Colonic mucosa (tissue), 4 donors: ENCODE measurements at places on chromosomes 11 and 22. TPM values are rescaled to one million over a fixed set of nuclear protein-coding genes. Genes with fewer than 3 reads are reported as not detected.

HTR3B gene
- total RNA-seq, result not detected

GPHA2 gene
- not detected for total RNA-seq

ARVCF gene
- 11.7 TPM for total RNA-seq

ARL2 gene
- total RNA-seq, result 81.9 TPM

PAX6 gene
- 1.6 TPM for total RNA-seq

MPZL2 gene
- 58.8 TPM for total RNA-seq

SGSM1 gene
- 3.9 TPM for total RNA-seq

CHST1 gene
- total RNA-seq, result 0.58 TPM

GGTLC3 gene
- total RNA-seq, result not detected

TTC28 gene
- 6.6 TPM for total RNA-seq

DNA sequence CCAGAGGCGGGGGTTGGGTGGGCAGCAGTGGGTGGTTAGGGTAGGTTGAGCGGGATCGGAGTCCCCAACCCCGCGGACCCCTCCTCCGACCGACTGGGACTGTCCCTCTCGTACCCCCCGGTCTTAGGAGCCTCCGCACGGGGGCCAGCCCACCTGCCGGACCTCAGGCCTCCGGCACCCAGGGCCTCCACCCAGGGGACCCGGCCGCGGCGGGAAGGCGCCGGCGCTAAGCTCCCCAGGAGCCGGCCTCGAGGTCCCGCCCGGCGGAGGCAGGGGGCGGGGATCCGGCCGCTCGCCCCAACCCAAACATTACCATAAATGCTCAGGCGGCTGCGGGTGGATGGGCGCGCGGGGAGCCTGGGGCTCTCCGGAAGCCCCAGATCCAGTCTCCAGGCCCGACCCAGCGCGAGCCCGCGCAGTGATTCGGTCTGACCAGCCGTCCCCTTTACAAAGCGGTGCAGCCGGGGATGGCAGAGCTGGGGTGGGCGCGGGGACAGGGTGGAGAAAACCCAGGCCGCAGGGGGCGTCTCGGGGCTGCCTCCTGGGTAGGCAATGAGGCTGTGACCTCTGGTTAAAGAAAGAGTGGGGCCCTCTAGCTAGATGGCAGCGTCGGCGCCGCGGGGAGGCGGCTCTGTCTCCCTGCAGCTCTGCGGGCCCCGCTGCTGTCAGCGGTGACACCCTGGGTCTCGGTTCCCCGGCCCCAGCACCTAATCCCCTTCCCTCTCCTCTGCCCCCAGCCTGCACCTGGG, 4.0 kb upstream of the MCAM start:
- H3K27me3 ChIP-seq, result peaks cover 15% of the 10 kb centered on the region
- peak overlapping the region; percentile 62 for H3K27ac ChIP-seq
- peaks cover 8% of the 10 kb centered on the region for H3K4me1 ChIP-seq
- H3K36me3 ChIP-seq, result no peaks in the 10 kb centered on the region
- H3K4me3 ChIP-seq, result peak overlapping the region; percentile 39
- DNase-seq, result peak; percentile 56

GRCh38 chr22:38262051-38262795, 10.6 kb downstream of the TMEM184B start:
- H3K4me1 ChIP-seq, result peaks cover 3% of the 10 kb centered on the region
- H3K36me3 ChIP-seq, result no peaks in the 10 kb centered on the region
- H3K27ac ChIP-seq, result peak overlapping the region; percentile 28
- DNase-seq, result peak; percentile 74
- H3K27me3 ChIP-seq, result no peaks in the 10 kb centered on the region

DNA sequence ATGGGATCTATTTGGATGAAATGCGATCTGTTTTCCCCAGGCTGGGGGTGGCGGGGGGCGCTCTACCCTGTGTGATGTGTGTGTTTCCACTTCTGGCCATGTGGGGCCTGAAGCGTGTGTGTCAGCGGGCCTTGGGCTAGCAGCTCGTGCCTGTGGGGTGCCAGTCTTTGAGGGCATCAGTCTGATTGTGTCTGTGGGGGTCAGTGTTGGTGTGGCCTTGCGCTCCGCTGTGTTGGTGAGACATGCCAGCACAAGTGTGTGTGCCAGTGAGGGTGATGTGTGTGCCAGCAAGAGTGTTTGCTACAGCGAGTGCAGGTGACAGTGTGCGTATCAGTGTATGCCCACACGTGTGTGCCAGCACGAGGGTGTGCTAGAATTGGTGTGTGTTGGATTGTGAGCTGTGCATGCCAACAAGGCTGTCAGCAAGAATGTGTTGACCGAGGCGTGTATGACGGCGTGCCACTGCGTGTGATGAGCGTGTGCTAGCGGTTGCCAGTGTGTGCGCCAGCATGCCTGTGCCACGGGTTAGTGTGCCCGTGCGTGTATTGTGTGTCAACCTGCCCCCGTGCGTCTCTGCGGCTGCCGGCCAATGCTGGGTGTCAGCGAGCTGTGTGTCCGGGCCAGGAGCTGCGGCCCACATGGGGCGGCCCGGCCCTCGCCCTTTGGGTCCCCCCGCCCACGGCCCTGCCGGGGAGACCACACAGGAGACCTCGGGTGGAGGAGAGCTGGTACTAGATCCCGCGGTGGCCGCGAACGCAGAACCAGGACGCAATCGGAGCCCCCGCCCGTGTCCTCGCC, 519 bp downstream of the ARRB1 start:
- peak overlapping the region; percentile 65 for H3K4me3 ChIP-seq
- no peaks in the 10 kb centered on the region for H3K36me3 ChIP-seq
- peak; percentile 72 for DNase-seq
- no peaks in the 10 kb centered on the region for H3K27me3 ChIP-seq

GRCh38 chr11:70926543-70927201, 325.7 kb downstream of the SHANK2 start:
- H3K27ac ChIP-seq, result no peak overlapping the region
- no peak overlapping the region for H3K4me3 ChIP-seq
- H3K36me3 ChIP-seq, result no peaks in the 10 kb centered on the region
- H3K4me1 ChIP-seq, result no peaks in the 10 kb centered on the region
- DNase-seq, result no peak

- no peak overlapping the region for H3K4me3 ChIP-seq
- no peaks in the 10 kb centered on the region for H3K4me1 ChIP-seq
- no peaks in the 10 kb centered on the region for H3K36me3 ChIP-seq
- H3K27me3 ChIP-seq, result peaks cover 2% of the 10 kb centered on the region
Observed at GRCh38 chr11:46914363-46914762, 4.0 kb downstream of the LRP4 start.

- no peak overlapping the region for H3K4me3 ChIP-seq
- peaks cover 53% of the 10 kb centered on the region for H3K4me1 ChIP-seq
- peaks cover 15% of the 10 kb centered on the region for H3K36me3 ChIP-seq
- H3K27me3 ChIP-seq, result no peaks in the 10 kb centered on the region
- H3K27ac ChIP-seq, result peak overlapping the region; percentile 92
- DNase-seq, result no peak
Observed at GRCh38 chr11:62555464-62556107, 9.0 kb upstream of the AHNAK start.

GRCh38 chr11:18723991-18724390, 2.0 kb downstream of the IGSF22 start:
- no peaks in the 10 kb centered on the region for H3K36me3 ChIP-seq
- H3K27ac ChIP-seq, result no peak overlapping the region
- no peaks in the 10 kb centered on the region for H3K27me3 ChIP-seq

GRCh38 chr11:70783356-70783755, 385.0 kb downstream of the CTTN start:
- no peaks in the 10 kb centered on the region for H3K4me1 ChIP-seq
- H3K27ac ChIP-seq, result no peak overlapping the region
- H3K36me3 ChIP-seq, result no peaks in the 10 kb centered on the region
- DNase-seq, result no peak

DNA sequence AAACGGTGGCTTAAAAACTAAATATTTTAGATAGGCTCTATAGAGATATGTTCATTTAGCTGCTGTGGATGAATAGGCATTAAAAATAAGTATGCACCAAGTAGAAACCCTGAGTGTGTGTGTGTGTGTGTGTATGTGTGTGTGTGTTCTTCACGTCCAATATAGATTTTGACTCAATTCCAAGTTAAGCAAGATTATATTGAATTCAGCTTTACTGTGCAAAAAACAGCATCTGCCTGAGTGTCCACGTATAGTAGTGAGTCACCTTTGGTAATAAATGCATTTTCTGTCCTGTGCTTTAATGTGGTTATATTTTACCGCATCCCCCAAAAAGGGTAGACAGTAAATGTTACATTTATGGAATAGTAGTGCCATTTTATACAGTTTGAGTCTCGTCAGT, 71.2 kb downstream of the PDHX start:
- H3K27me3 ChIP-seq, result no peaks in the 10 kb centered on the region
- no peak for DNase-seq
- no peak overlapping the region for H3K27ac ChIP-seq
- no peaks in the 10 kb centered on the region for H3K4me1 ChIP-seq

GRCh38 chr11:12179019-12179418, 68.6 kb downstream of the MICAL2 start:
- peaks cover 5% of the 10 kb centered on the region for H3K4me1 ChIP-seq
- H3K27ac ChIP-seq, result peak overlapping the region; percentile 34
- H3K4me3 ChIP-seq, result no peak overlapping the region
- H3K27me3 ChIP-seq, result no peaks in the 10 kb centered on the region

DNA sequence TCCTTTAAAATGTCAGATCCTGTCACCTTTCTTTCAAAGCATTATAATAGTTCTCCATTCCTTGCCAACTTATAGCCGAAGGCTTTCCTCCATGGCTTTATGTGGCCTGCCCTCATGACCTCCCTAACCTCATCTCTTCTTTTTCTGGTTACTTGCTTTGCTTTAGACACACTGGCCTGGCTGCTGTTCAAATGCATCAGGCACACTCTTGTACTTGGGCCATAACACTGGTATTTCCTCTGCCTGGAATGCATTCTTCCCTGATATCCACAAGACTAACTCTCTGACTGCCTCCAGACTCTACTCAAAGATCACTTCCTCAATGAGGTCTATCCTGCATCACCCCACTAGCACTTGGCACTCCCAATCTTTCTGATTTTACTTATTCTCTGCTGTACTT, 710.3 kb downstream of the KCNA4 start:
- no peaks in the 10 kb centered on the region for H3K27me3 ChIP-seq
- H3K4me1 ChIP-seq, result no peaks in the 10 kb centered on the region
- no peaks in the 10 kb centered on the region for H3K36me3 ChIP-seq
- no peak overlapping the region for H3K27ac ChIP-seq

GRCh38 chr11:65861533-65862183, 1.4 kb downstream of the MUS81 start:
- peak overlapping the region; percentile 92 for H3K4me3 ChIP-seq
- no peak for DNase-seq
- peaks cover 11% of the 10 kb centered on the region for H3K4me1 ChIP-seq
- H3K27ac ChIP-seq, result peak overlapping the region; percentile 100
- no peaks in the 10 kb centered on the region for H3K27me3 ChIP-seq

GRCh38 chr11:86781546-86781945, 18.8 kb upstream of the PRSS23 start:
- no peaks in the 10 kb centered on the region for H3K4me1 ChIP-seq
- H3K27me3 ChIP-seq, result no peaks in the 10 kb centered on the region
- DNase-seq, result no peak

- H3K27ac ChIP-seq, result no peak overlapping the region
- no peak overlapping the region for H3K4me3 ChIP-seq
- no peaks in the 10 kb centered on the region for H3K27me3 ChIP-seq
- H3K4me1 ChIP-seq, result no peaks in the 10 kb centered on the region
Observed at GRCh38 chr11:85902353-85902752, 47.2 kb downstream of the CCDC83 start.

DNA sequence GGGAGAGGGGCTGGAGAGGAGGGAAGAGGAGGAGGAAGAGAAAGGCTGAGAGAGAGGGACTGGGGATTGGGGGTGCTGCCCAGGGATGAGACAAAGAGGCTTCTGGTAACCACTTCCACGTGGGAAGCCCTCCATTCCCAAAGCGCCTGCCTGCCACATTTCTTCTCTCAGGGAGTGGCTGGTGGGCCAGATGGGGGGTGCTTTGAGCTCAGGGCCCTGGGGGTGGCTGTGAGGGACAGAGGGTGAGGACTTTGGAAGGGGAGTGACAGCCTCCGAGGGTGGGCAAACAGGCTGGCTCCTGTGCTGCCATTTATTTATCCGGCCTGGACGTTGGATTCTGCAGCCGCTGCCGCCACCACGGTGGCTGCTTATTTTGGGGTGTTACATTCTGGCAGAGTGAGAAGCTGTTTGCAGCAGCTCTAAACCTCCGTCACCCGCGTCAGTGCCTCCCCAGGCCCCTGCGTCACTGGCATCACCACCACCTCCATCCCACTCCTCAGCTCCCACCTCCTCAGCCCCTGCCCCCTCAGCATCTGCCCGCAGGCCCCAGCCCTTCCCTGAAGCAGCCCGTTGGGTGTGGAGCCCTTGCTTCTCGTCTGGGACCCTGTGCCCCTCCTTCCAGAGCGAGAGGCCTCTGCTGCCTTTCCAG, 1.6 kb downstream of the RTN4RL2 start:
- no peak for DNase-seq
- H3K27me3 ChIP-seq, result peaks cover 35% of the 10 kb centered on the region
- H3K4me1 ChIP-seq, result peaks cover 15% of the 10 kb centered on the region
- no peak overlapping the region for H3K27ac ChIP-seq

DNA sequence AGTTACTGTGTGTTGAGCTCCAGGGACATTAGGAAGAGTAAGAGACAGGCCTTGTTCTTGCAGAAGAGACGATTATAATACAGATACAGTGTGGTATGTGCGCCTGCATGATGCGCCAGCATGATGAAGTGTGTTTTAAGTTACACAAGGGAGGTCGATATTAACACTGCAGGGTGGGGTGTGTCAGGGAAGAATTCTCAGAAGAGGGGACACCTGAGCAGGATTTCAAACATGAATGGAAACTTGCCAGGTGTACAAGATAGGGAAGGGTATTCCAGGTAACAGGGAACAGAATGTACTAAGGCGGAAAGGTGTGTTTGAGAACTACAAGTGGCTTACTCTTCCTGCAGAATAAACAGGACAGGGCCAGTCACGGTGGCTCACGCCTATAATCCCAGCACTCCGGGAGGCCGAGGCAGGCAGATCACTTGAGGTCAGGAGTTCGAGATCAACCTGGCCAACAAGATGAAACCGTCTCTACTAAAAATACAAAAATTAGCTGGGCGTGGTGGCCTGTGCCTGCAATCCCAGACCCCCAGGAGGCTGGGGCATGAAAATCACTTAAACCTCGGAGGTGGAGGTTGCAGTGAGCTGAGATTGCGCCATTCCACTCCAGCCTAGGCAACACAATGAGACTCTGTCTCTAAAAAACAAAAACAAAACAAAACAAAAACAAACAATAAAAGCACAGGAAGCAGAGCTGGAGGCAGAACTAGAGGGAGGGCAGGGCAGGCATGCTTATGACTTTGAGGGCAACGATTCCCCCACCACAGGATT, 59.0 kb downstream of the SYN3 start:
- no peaks in the 10 kb centered on the region for H3K4me1 ChIP-seq
- DNase-seq, result no peak
- H3K4me3 ChIP-seq, result no peak overlapping the region
- no peaks in the 10 kb centered on the region for H3K36me3 ChIP-seq

- no peak overlapping the region for H3K27ac ChIP-seq
- no peaks in the 10 kb centered on the region for H3K27me3 ChIP-seq
Observed at GRCh38 chr11:17633279-17633986, 85.9 kb upstream of the MYOD1 start.
